CMK (cell line): ENCODE measurements at places on chromosomes 2 and 18.

DNA sequence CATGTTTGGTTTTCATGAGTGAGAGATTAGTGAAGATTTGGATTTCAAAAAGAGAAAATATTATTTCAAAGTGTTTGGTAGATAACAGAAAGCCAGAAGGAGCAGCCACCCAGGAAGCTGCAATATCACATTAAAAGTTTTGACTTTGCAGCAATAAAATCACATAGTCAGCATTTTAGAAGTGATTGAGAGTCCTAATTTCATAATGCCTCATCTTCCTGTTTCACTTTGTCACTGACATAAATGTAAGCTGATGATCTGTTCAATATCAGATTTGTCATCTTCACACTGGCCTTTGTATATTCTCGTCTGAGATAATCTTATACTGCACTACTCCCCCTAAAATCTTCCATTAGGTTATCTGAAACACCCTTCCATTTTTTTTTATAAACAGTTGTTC, 690.5 kb downstream of the ADCYAP1 start:
- DNase-seq = no peak

DNA sequence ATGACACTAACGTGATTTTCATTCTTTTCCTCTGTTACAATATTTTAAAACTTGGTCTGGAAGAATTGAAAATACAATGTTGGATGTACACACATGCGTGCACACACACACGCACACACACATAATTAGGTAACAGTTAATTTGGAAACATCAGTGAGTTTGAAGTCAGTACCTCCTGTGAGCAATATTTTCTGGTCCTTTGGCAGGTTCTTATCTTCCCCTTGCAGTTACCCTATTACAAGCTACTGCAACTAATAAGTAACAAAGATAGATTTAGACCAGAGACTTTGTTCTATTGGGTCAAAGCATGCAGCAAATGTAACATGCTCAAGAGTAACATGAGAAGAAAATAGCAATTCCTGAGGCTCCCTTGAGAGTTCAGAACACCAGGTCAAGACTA, 73.3 kb downstream of the ZNF385B start:
- no peak for DNase-seq

GRCh38 chr2:62578803-62579640, 73.0 kb upstream of the TMEM17 start:
- DNase-seq = no peak

DNA sequence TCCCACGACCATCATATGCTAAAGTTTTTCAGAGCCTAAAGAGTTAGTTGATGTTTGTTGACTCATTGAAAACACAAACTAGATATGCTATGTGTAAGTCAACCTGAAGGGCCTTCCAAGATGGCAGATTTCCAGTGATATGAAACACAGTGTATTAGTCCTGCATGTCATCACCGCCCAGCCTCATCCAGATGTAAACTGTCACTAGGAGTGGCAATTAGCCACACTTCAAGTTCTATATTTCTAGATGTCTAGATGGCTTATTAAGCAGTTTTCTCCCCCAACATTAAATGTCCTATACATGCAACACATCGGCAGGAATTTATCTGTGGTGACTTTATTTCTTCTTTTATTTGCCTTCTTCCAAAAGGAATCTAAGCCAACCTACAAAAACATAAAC, 444.1 kb upstream of the SMIM21 start:
- DNase-seq = no peak

DNA sequence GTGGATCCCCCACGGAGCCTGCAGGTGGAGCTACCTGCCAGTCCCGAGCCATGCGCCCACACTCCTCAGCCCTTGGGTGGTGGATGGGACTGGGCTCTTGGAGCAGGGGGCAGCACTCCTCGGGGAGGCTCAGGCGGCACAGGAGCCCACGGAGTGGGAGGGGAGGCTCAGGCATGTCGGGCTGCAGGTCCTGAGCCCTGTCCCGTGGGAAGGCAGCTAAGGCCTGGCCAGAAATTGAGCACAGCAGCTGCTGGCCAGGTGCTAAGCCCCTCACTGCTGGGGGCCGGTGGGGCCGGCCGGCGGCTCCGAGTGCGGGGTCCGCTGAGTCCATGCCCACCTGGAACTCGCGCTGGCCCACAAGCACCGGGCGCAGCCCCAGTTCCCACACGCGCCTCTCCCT, 91.7 kb upstream of the ACVR1 start:
- DNase-seq = no peak

DNA sequence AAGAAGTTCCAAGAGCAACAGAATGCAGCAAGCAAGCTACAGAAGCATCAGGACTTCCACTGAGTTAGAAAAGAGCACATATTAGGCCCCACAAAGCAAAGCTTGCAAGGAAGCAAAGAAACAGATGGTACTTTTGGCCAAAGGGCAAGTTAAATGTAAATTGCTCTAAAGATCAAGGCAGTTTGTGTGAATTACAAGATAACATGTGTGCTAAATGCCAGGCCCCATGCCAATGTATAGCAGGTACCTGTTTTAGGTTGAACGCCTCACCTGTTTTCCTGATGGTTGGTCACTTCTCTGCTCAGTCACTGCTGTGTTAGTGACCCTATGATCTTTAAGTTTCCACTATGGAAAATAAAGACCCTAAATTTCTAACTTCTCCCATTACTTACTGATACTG, 606.5 kb upstream of the GYPC start:
- DNase-seq = no peak
